ENCODE measurements at places on chromosomes 3 and 15. TPM values are rescaled to one million over a fixed set of nuclear protein-coding genes. Genes with fewer than 3 reads are reported as not detected.

DNA sequence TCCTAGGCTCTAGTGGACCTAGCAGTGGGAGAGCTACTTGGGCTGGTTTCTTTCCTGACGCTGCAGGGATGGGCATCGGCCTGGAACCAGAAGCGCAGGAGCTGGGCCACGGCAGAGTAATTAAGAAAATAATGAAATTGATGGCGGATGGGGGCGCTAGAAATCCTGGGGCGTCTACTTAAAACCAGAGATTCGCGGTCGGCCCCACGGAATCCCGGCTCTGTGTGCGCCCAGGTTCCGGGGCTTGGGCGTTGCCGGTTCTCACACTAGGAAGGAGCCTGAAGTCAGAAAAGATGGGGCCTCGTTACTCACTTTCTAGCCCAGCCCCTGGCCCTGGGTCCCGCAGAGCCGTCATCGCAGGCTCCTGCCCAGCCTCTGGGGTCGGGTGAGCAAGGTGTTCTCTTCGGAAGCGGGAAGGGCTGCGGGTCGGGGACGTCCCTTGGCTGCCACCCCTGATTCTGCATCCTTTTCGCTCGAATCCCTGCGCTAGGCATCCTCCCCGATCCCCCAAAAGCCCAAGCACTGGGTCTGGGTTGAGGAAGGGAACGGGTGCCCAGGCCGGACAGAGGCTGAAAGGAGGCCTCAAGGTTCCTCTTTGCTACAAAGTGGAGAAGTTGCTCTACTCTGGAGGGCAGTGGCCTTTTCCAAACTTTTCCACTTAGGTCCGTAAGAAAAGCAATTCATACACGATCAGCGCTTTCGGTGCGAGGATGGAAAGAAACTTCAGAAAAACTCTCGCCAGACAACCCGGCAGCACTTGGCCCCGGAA is 6.1 kb downstream of the SOX14 start:
- DNase-seq: peak; percentile 28
- no peak overlapping the region for H3K27ac ChIP-seq
- H3K4me1 ChIP-seq: peaks cover 5% of the 10 kb centered on the region
- H3K36me3 ChIP-seq: no peaks in the 10 kb centered on the region
- H3K4me3 ChIP-seq: no peak overlapping the region
- H3K27me3 ChIP-seq: peaks cover 98% of the 10 kb centered on the region

Gene TRPM1
- not detected for total RNA-seq

- H3K4me1 ChIP-seq: peaks cover 62% of the 10 kb centered on the region
- H3K27ac ChIP-seq: peak overlapping the region; percentile 75
- no peaks in the 10 kb centered on the region for H3K27me3 ChIP-seq
- H3K36me3 ChIP-seq: peaks cover 61% of the 10 kb centered on the region
- no peak for DNase-seq
These were observed 38.8 kb downstream of the CBLB start for GRCh38 chr3:105829871-105830622.

GRCh38 chr15:79064496-79064895 is 26.1 kb downstream of the RASGRF1 start:
- no peak for DNase-seq
- H3K27ac ChIP-seq: no peak overlapping the region
- peaks cover 8% of the 10 kb centered on the region for H3K27me3 ChIP-seq
- H3K36me3 ChIP-seq: no peaks in the 10 kb centered on the region

DNA sequence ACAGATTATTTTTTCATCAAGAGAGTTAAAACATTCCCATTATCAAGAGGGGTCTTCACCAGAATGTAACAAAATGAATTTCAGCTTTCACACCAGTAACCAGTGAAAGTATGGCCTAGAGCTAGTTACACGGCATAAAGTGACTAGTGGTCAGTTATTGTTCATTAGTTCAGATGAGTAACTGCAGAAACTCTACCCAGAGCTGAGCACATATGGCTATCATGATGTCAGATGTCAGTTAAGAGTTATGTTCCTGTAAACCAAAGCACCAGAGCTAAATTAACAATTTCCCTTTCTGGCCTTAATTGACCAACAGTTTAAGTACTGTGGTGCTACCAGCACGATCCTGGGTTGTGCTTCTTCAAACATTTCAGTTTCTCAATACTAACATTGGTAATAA is 6.6 kb upstream of the MRPS25 start:
- peaks cover 15% of the 10 kb centered on the region for H3K36me3 ChIP-seq
- H3K27me3 ChIP-seq: peaks cover 2% of the 10 kb centered on the region
- no peak overlapping the region for H3K4me3 ChIP-seq
- H3K27ac ChIP-seq: no peak overlapping the region

Gene HAPLN3
- 79.1 TPM for total RNA-seq

GRCh38 chr15:90872486-90873184 is 4.2 kb downstream of the FURIN start:
- peaks cover 14% of the 10 kb centered on the region for H3K36me3 ChIP-seq
- no peak for DNase-seq
- peaks cover 50% of the 10 kb centered on the region for H3K4me1 ChIP-seq
- peak overlapping the region; percentile 86 for H3K27ac ChIP-seq
- H3K4me3 ChIP-seq: peak overlapping the region; percentile 90

Gene PARP3
- 23.5 TPM for total RNA-seq

DNA sequence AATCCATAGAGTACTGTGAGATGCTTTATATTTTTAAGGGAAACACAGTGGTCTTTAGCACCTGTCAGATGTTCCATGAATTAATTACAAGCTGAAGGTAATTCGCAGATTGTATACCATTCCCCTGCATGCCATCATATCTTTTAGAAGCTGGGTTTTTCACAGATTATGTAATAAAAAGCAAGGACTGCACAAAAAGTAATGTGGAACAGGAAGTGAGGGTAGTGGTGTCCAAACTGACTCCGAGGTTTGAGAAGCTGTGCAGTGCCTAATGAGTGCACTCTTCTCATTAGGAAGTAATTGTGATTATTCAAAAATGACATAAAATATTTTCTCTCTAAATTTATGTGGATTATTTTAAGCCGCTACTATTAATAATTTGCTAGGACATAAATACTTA is 123.2 kb downstream of the GOLIM4 start:
- no peaks in the 10 kb centered on the region for H3K36me3 ChIP-seq
- no peak overlapping the region for H3K27ac ChIP-seq
- peaks cover 16% of the 10 kb centered on the region for H3K27me3 ChIP-seq

GRCh38 chr3:56917361-56918110 is 115.8 kb upstream of the ARHGEF3 start:
- H3K36me3 ChIP-seq: peaks cover 21% of the 10 kb centered on the region
- peak overlapping the region; percentile 96 for H3K27ac ChIP-seq
- H3K4me1 ChIP-seq: peaks cover 77% of the 10 kb centered on the region
- DNase-seq: no peak
- H3K27me3 ChIP-seq: no peaks in the 10 kb centered on the region
- H3K4me3 ChIP-seq: peak overlapping the region; percentile 89

Gene EBLN2
- total RNA-seq: 6.3 TPM

DNA sequence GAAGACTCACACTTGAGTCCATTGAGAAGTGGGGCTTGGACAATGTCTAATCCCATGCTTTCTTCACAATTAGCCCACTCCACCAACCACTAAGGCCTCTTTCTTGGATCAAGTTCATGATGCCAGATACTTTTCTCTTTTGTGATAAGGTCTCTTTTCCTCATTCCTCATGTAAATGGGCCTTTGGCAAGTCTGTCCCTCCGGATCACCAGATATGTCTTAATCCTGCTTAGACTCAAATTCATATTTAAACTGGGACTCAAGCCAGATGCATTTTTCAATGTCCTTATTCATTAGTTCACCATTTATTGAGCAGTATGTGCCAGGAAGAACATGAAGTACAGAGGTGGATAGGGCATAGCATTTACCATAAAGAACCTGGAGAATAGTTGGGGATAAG is 671.1 kb downstream of the TBL1XR1 start:
- no peak for DNase-seq
- H3K4me3 ChIP-seq: no peak overlapping the region
- H3K27ac ChIP-seq: no peak overlapping the region
- no peaks in the 10 kb centered on the region for H3K27me3 ChIP-seq
- H3K36me3 ChIP-seq: no peaks in the 10 kb centered on the region

DNA sequence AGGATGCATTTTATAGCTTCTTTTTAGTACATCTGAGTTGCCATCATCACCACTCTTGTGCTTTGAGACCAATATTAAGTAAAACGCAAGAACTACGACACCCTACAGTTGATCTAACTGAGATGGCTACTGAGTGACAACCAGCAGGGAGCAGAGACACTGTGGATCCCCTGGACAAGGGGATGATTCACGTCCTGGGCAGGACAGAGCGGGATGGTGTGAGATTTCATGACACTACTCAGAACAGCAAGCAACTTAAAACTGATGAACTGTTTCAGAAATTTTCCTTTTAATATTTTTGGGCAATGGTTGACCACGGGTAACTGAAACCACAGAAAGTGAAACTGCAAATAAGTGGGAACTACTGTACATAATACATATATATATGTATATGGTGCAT is 299.2 kb downstream of the ADAMTS17 start:
- H3K27ac ChIP-seq: no peak overlapping the region
- peaks cover 5% of the 10 kb centered on the region for H3K4me1 ChIP-seq
- peaks cover 6% of the 10 kb centered on the region for H3K36me3 ChIP-seq
- H3K4me3 ChIP-seq: no peak overlapping the region

Gene OXTR
- total RNA-seq: 0.42 TPM

DNA sequence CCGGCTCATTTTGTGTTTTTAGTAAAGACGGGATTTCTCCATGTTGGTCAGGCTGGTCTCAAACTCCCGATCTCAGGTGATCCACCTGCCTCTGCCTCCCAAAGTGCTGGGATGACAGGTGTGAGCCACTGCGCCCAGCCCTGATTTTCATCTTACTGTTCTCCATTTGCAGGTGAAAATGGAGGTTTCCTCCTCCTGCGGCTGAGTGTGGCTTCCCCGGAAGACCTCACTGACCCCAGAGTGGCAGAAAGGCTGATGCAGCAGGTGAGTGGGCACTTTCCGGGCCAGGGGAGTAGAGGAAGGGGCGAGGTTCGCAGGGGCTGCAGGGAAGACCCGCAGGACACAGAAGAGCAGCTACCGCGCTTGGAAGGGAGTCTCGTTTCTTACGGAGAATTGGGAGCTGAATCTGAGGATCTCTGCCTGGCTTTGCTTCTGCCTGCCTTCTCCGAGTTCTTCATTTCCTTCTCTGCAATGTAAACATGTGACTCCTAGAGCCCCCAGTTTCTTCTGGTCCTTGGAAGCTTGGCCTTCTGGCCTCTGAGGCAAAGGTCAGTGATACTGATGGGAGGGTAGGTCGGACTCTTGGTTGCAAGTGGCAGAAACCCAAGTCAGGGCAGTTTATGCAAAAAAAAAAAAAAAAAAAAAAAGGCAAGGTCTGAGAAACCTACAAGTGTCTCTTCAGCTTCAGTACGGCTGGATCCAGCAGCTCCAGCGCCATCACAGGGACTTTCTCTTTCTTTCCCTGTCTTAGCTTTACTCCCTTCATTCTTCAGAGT is 8.9 kb downstream of the MUC20 start:
- H3K4me3 ChIP-seq: no peak overlapping the region
- H3K27ac ChIP-seq: no peak overlapping the region
- no peaks in the 10 kb centered on the region for H3K36me3 ChIP-seq

DNA sequence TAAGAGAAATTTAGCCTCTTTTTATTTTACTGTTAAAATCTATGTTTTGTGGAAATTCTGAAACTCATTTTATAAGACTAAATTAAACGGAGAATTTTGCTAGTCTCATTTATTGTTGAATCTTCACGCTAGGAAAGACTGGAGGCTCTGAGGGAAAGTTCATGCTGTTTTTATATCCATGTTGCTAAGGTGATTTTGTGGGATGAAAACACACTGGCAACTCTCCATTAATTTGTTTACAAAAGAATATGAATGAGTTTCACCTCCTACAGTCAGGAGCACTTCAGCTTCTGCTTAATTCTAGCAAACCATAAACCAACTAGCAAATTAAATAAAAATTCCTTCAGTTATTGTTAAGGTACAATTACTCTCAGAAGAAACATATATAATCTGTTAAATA is 195.4 kb downstream of the RAP2B start:
- no peak overlapping the region for H3K27ac ChIP-seq
- H3K4me3 ChIP-seq: no peak overlapping the region
- H3K4me1 ChIP-seq: no peaks in the 10 kb centered on the region
- no peak for DNase-seq
- no peaks in the 10 kb centered on the region for H3K36me3 ChIP-seq

Gene ANKRD63
- 0.26 TPM for total RNA-seq

Data from activated naive CD8-positive, alpha-beta T cell treated with anti-CD3 and anti-CD28 coated beads, Interleukin-2, amount 10 ng/mL, durations not matched to agents 7 days and 5 days (primary cell).